ENCODE measurements at places on chromosomes 16 and 17. TPM values are rescaled to one million over a fixed set of nuclear protein-coding genes. Genes with fewer than 3 reads are reported as not detected.

The CD19 gene
- 0.13 TPM for total RNA-seq

The CLCN7 gene
- total RNA-seq, result 18.8 TPM

The OR1A1 gene
- total RNA-seq, result not detected

The DVL2 gene
- total RNA-seq, result 34.1 TPM

The KRT16 gene
- not detected for total RNA-seq

The AATK gene
- 6.3 TPM for total RNA-seq

The NDRG4 gene
- 8.5 TPM for total RNA-seq

The NXPH3 gene
- total RNA-seq, result 1.5 TPM

The TMEM235 gene
- 0.04 TPM for total RNA-seq

The ZACN gene
- total RNA-seq, result 0.04 TPM

The NACA2 gene
- 0.22 TPM for total RNA-seq

The CDH13 gene
- total RNA-seq, result 47.9 TPM

The FBXL16 gene
- total RNA-seq, result not detected

The MILR1 gene
- total RNA-seq, result 7.0 TPM

The NPIPB6 gene
- total RNA-seq, result 2.0 TPM

The HBA2 gene
- total RNA-seq, result 926 TPM

The SLC38A8 gene
- total RNA-seq, result not detected

The CACNA1G gene
- total RNA-seq, result 5.9 TPM

The ABCC12 gene
- total RNA-seq, result 0.22 TPM
